ENCODE measurements at places on chromosomes 5 and 9. TPM values are rescaled to one million over a fixed set of nuclear protein-coding genes. Genes with fewer than 3 reads are reported as not detected.

Gene SPINK7
- polyA plus RNA-seq, result 0.54 TPM

- no peak for DNase-seq
Observed at GRCh38 chr9:135503371-135504261, 3.1 kb downstream of the MRPS2 start.

DNA sequence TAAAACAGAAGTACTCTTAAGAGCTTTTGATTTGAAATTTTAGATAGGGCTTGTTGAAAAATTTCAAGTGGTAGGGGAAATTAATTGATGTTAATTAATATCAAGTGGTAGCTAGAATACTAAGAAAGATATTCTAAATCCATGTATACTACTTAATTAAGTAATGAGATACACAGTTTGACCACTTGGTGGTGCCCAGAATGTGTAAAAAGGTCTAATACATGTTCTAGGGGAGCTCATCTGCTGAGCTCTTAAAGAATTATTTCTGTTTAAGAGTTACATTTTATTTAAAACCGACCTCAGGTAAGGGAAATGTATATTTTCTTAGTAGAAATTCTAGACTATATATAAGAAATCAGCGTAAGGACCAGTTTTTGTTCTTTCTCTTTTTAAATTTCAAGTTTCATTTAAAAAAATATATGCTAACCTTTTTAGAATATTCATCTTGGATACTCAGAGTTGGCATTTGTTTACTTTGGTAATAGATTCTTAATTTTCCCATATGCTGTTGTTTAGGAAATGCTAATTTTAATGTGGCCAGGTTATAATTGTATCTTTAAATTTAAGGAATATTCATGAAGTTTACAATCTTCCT is 61.5 kb downstream of the LNPEP start:
- peak; percentile 18 for DNase-seq

Gene OLFML2A
- 64.3 TPM for polyA plus RNA-seq

Gene DDX4
- 0.04 TPM for polyA plus RNA-seq

DNA sequence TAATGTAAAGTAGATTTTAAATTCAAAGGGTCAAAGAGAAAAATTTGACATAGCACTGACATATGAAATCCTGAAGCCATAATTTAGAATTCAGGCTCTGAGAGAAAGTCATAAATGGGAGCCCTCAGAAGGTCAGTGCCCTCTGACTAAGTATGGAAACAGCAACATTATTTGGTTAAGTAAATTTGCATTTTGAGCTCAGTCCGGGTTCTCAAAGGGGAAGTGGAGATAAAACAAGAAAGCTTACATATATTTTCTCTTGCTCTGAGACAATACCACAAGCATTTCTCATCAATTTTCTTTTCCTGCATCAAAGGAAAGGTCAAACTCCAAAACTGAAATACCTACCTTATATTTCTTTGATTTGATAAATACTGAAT is 348.0 kb downstream of the SEMA5A start:
- no peak for DNase-seq

Gene KIF20A
- polyA plus RNA-seq, result 33.7 TPM

GRCh38 chr5:78718824-78719223 is 70.3 kb upstream of the LHFPL2 start:
- DNase-seq, result no peak

DNA sequence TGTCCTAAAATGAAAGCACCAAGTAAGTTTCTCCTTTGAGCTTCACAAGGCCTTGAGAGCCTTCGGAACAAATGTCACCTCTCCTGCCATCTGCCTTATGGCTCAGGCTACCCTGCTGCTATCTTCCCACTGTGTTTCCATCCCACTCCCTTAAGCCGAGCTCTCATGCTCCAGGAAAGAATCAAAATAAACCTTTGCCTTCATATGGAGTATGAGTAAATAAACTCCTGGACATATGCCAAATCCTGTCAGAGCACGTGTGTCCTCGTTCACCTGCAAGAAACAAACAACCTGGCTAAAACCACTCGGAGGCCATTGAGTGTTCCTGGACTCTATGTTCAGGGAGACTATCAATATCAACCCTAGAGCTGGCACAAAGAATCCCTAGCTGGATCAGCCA is 122.3 kb upstream of the CCDC112 start:
- DNase-seq, result no peak

- DNase-seq, result no peak
Observed at GRCh38 chr9:71587576-71588362, 180.5 kb downstream of the CEMIP2 start.

DNA sequence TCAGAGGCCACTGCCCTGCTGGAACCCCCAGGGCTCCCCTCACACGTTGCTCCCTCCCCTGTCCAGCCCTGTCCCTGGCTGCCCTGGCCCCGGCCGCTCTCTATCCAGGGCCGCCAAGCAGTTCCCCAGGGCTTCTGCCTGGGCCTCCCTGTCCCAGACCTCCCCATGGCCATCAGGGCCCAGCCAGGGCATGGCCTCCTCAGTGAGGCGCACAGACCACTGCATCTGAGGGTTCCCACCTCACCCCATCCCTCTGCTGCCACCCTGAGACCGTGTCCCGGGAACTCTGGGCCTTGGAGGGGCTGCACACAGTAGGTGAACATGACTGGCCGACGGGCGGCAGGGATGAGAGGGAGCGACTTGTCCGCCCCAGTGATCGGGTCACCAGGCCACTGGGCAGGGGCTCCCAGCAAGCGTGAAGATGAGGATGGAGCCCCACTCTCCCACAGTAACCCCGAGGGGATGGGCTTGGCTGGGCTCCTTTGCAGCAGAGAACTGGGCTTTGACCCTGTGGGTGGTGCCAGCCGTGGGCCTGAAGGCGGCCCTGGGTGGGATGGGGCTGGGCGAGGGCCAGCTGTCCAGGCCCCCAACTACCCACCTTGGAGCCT is 108.4 kb upstream of the SARDH start:
- no peak for DNase-seq

GRCh38 chr5:145912019-145912418 is 24.4 kb upstream of the SH3RF2 start:
- DNase-seq, result no peak

Gene CDH9
- polyA plus RNA-seq, result 0.20 TPM

Gene IL33
- polyA plus RNA-seq, result 151 TPM

- DNase-seq, result no peak
Observed at GRCh38 chr5:177015156-177015555, 7.3 kb upstream of the ZNF346 start.

- DNase-seq, result no peak
Observed at GRCh38 chr9:80496901-80497556, 925.3 kb downstream of the TLE4 start.

DNA sequence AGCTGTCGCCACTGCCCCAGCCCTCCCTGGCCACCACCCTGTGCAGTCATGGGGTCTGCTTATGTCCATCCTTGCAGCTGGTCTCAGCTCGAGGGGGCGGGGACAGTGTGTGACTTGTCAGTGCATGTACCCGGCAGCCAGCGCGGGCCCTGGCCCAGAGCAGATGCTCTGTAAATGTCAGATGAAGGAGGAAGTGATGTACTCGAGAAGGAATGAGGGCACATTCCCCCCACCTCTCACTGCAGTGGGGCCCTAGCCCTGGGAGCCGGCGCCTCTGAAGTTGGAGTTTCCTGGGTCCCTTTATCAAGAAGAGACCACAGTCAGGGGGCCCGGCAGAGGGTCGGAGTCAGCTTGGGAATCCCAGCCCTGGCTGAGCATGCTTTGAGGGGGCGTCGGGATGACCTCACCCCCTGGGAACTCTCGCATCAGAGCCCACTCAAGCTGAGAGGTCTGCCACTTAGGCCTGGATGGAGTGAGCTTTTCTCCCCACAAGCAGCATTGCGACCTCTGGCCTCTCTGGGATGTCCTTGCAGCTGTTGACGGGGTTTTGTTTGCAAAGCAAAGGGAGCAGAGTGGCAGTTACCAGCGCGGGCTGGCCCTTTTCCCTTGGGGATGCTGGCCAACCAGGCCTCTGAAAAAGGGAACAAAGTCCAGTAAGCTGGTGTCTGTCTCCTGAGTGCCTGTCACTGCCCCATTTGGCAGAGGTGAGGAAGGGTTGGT is 19.0 kb downstream of the NEURL1B start:
- DNase-seq, result peak; percentile 72

Gene CSF2
- not detected for polyA plus RNA-seq

- DNase-seq, result no peak
Observed at GRCh38 chr5:30500513-30500912, 693.0 kb upstream of the CDH6 start.

Gene ATP10B
- polyA plus RNA-seq, result 0.20 TPM

Gene TAF11L9
- polyA plus RNA-seq, result not detected

Gene PTCH1
- polyA plus RNA-seq, result 104 TPM

DNA sequence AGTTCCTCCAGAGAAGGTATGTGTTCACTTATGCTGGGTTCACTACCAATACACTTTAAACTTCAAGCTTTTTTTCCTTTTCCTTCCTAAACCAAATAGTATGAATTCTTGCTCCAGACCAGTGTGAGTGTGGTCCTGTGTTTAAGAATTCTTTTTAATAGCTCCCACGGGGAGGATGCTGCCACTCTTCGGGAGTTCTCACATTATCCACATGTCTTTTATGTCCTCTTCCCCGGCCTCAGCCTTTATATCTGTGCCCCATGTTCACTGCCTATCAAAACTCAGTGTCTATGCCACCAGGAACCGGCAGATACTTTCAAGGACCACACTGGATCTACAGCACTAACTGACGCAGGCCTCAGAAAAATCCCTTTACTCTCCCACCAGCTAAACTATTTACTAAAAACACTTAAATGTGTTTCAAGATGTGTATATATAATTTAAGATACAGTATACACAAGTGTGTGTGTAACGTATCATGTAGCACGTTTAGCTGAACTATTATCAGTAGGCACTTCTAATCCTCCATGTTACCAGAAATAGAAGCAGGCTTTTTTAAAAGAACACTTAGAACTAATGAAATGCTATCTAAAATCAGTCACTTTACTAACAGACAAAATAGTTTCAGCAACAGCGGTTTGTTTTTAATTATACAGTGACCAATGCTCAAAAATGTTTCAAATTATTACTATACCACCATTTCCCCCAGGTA is 88.0 kb downstream of the PLPP1 start:
- no peak for DNase-seq

Gene SRP19
- 73.5 TPM for polyA plus RNA-seq

DNA sequence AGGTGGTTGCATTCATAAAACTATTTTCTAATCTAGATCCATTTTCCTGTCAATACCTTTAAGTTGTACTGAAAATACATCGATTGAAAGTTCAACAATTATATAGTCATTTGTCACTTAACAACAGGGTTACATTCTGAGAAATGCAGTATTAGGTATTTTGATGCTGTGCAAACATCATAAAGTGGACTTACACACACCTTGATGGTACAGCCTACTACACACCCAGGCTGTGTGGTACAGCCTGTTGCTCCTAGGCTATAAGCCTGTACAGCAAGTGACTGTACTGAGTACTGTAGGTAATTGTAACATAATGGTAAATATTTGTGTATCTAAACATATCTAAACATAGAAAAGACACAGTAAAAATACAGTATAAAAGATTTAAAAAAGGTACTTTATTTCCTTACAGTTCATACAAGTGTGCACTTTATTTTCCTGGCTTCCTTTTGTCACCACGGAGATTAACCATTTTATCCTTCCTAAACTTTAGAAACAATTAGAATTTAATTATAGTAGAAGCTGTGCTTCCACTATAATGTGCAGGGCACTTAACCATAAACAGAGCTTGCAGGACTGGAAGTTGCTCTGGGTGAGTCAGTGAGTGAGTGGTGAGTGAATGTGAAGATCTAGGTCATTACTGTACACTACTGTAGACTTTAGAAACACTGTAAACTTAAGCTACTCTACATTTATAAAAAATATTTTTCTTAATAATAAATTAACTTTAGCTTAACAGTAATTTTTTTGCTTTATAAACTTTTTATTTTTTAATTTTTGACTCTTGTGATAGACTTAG is 42.9 kb upstream of the MEF2C start:
- DNase-seq, result no peak

Gene TEX48
- not detected for polyA plus RNA-seq

Gene FOXD4L6
- polyA plus RNA-seq, result not detected

- DNase-seq, result no peak
Observed at GRCh38 chr9:107809871-107810460, 320.4 kb upstream of the KLF4 start.

Gene SHB
- 21.8 TPM for polyA plus RNA-seq

- no peak for DNase-seq
Observed at GRCh38 chr5:89071941-89072331, 189.0 kb upstream of the MEF2C start.

GRCh38 chr9:94289691-94290090 is 30.6 kb downstream of the ZNF169 start:
- no peak for DNase-seq

DNA sequence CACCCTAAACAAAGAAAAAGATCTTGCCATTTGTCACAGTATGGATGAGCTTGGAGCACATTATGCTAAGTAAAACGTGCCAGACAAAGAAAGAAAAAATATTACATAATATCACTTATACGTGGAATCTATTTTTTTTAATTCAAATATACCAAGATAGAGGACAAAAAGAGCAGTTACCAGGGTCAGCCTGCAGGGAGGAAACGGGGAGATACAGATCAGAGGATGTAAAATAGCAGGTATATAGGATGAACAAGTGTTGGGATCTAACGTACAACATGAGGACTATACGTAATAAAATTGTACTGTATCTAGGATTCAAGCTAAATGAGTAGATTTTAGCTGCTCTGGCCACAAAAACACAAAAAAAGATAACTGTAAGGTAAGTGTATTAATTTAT is 247.5 kb downstream of the TMEM161B start:
- no peak for DNase-seq

GRCh38 chr5:144048259-144048856 is 122.1 kb downstream of the YIPF5 start:
- DNase-seq, result no peak

GRCh38 chr5:172533399-172534228 is 79.3 kb upstream of the SH3PXD2B start:
- no peak for DNase-seq

DNA sequence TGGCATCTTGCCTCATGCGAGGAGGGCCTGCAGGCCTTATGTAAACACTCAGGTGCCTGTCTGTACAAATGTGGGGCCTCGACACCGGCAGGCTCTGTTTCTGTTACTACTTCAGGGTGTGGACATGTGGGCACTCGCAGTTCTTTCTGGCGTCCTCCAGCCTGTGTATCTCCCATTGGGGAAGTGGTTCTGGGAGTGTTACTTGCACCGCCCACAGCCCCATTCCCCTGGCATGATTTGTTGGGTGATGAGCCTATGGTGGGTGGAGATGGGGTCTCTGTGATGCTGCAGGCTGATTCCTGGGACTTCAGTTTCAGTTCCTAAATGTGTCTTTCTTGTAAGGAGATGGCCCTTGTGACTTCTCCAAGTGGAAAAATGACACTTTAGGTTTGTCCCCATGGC is 82.1 kb upstream of the PITX1 start:
- DNase-seq, result peak; percentile 13

GRCh38 chr9:122814545-122814944 is 13.8 kb downstream of the PDCL start:
- no peak for DNase-seq

Data from left lung (tissue), 14 donors.